ENCODE measurements at places on chromosomes 2 and 18. TPM values are rescaled to one million over a fixed set of nuclear protein-coding genes. Genes with fewer than 3 reads are reported as not detected.

Gene RGPD4
- 0.01 TPM for polyA plus RNA-seq

Gene C2orf72
- polyA plus RNA-seq = 5.2 TPM

Gene CHRND
- polyA plus RNA-seq = not detected

Gene ADCYAP1
- not detected for polyA plus RNA-seq

Gene MC2R
- polyA plus RNA-seq = not detected

Gene ALPP
- polyA plus RNA-seq = 0.18 TPM

Gene TXNDC2
- 0.06 TPM for polyA plus RNA-seq

Gene PDE11A
- polyA plus RNA-seq = 3.4 TPM

Gene KLHL30
- 0.03 TPM for polyA plus RNA-seq

Gene DYSF
- 0.68 TPM for polyA plus RNA-seq

Gene SLC4A5
- polyA plus RNA-seq = 0.38 TPM

Gene BCL2
- polyA plus RNA-seq = 0.61 TPM

Gene MC4R
- polyA plus RNA-seq = 0.05 TPM
